Mucosa of descending colon (tissue), 3 donors: ENCODE measurements at places on chromosomes 13 and 19.

DNA sequence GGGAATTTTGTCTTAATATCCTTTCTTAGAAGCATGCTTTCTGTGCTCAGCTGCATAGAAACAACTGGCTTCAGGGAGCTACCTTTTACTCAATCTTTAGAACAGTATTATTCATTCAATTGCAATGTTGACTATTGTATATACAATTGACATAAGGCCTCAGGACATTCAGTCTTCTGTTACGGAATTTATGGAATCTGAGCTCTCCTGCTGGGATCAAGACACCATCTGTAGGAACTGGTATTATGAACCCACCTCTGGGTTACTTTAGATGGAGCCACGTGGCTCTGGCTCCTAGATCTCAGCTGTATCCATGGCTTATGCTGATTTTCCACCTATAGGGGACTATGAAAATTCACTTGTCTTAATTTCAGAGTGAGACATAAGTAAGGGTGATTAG lies 716.2 kb upstream of the GPC6 start:
- DNase-seq, result no peak

DNA sequence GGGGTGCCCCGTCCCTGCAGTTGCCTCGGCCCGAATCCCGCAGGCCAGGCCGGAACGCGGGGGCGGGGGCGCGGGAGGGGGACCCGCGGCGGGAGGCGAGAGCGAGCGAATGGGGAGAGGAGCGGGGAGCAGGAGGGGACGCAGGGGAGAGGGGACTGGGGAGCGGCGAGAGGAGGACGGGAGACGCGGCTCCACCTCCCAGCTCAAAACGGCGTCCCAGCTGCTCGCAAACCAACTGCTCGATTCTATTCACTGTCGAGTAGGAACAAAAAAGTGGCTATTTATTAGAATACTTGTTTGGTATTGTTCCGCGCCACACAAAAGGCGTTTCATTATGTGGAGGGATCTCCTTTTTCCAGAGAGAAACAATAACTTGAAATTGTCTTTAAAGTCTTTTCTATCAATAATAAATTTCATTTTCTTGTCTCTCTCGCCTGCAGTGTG lies 10.6 kb upstream of the SOX1 start:
- DNase-seq, result no peak

DNA sequence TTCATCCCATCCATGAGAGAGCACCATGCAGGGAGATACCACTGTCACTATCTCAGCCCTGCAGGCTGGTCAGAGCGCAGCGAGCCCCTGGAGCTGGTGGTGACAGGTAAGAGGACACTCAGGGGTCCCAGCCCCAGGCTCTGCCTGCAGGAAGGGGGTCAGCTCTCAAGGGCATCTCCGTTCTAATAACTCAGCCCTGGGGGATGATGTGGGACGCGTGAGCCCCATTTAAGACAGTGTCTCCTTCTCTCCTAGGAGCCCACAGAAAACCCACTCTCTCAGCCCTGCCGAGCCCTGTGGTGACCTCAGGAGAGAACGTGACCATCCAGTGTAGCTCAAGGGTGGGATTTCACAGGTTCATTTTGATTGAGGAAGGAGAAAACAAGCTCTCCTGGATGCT lies 15.5 kb upstream of the KIR3DL3 start:
- DNase-seq, result no peak

DNA sequence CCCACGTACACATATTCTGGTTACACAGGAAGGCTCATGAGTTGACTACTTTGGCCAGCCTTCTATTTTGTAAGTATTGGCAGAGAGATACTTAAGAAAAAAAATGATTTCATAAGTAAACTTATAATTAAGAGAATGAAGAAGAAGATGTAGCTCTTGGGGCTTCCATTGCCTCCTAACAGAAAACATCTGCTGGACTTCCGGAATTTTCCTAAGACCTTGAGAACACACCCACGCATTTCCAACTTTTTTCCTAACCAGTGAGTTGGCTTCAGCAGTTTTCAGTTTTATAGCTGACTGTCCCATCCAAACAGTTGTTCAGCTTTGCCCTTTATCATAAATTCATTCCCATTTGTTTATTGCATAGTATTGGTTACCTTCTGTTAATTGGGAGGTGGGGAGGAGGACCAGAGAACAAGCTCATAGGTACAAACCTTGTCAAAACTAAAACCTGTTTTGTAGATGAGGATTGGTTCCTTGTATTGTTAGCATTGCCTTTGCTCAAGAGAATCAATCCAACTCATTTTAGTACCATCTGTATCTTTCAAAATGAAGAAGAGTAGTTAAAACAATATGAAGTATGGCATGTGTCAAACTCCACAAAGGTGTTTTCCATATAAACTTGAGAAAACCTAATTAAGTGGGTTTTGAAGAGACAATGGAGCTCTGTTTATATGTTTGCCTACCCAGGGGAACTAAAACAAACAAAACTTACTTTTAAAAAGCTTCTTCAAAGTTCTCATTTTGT lies 93.9 kb downstream of the COL4A2 start:
- no peak for DNase-seq

- no peak for DNase-seq
These were observed 34.3 kb downstream of the ATP4B start for GRCh38 chr13:113623491-113624234.

DNA sequence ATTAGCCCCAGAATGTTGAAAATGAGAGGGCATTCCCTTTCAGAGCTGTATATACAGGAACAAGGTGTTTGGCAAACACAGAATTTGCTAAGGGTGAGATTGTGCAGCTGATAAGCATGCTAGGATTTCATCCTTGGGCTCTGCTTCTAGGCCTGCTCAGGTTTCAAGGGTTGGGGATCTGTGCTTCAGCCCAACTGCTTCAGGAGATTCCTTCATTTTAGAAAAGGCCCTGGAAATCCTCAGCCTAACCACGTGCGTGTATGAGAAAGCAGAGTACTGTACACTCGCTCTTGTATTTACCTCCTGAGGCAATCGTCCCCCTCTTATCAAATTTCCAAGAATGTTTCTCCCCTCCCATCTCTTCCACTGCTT lies 291.6 kb upstream of the ARGLU1 start:
- no peak for DNase-seq

DNA sequence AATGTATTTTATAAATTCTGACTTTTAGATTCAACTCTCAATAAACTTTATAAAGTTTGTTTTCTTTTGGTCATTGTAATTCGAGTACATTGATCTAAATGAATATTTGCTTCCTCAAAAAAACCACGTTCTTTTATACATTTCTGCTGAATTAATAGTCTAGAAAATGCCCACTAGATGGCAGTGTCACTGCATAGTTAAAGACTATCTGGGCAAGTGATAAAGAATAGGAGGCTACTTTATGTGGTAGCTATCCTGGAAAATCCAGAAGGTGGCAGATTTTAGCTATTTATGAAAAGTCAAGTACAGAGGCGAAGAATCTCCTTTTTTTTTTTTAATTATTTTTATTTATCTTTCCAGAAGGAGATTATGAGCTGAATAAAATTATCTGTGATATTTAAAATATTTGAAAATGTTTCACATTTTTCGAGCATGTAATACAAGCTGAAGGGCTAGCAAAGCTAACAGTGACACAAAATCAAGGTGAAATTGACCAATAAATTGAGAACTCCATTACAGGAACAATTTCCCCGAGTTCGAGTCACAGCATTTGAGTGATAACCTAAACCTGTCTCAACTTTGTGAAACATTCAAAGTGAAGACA lies 221.8 kb downstream of the OLFM4 start:
- no peak for DNase-seq

DNA sequence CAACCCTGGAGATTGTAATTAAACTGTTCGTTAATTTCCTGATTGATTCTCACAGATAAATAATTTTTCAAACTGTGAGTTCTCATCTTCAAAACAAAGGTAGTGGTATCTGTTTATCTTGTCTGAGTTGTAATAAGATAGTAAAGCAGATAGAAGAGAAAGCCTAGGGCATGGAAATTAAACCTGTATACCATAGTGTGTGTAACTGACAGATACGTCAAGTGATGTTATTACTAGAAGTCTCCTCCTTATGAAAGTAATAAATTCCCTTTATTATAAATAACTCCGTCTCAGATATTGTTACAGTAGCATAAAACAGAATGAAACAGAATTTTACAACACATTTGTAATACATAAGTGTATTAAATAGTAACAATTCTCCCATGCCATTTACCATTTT lies 1065.1 kb downstream of the SLITRK1 start:
- no peak for DNase-seq

GRCh38 chr19:1116726-1117581 lies 13.2 kb downstream of the GPX4 start:
- DNase-seq, result no peak

GRCh38 chr13:97142452-97142851 lies 79.7 kb upstream of the MBNL2 start:
- peak; percentile 78 for DNase-seq

GRCh38 chr13:39909634-39910033 lies 254.2 kb downstream of the COG6 start:
- no peak for DNase-seq

DNA sequence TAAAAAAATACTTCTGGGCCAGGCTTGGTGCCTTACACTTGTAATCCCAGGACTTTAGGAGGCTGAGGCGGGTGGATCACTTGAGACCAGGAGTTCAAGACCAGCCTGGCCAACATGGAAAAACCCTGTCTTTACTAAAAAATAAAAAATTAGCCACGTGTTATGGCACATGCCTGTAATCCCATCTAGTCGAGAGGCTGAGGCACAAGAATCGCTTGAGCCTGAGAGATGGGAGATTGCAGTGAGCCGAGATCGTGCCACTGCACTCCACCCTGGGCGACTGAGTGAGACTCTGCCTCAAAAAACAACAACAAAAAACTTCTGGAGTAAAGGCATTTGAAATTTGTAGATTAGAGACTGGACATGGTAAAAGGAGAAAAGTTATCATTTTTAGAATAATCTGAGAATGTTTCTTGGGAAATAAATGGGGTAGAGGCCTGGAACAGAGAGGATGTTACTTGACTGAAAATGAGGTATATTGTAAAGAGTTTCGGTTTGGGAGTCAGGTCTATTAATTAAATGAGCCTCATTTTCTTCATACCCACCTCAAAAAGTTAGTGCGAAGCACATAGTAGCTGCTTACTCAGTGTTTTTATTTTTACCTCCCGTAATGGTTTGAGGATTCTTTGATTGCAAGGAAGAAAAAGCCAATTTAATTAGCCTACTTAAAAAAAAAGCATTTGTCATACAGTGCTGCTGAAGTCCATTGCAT lies 2.6 kb downstream of the AKAP11 start:
- DNase-seq, result no peak

- no peak for DNase-seq
These were observed 449.2 kb downstream of the TSHZ3 start for GRCh38 chr19:30900051-30900450.

DNA sequence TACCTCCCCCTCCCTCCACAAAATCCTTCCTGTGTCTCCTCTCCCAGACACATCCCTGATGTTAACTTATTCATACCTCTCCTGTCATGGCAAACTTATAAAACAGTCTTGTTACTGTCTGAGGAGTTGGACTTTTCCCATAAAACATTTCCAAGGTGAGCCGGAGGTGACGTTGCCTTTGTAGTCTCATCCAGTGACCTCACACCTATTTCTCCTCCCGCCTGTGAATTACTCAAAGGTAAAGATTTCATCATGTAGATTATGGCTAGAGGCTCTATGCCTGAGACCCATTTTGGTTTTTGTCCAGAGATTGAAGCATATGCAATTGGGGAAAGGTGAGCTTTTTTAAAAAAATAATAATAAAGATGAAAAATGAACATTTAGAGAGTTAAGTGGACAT lies 529.0 kb downstream of the MYO16 start:
- DNase-seq, result no peak

- peak; percentile 55 for DNase-seq
These were observed 162.3 kb downstream of the KLF5 start for GRCh38 chr13:73220966-73221720.

DNA sequence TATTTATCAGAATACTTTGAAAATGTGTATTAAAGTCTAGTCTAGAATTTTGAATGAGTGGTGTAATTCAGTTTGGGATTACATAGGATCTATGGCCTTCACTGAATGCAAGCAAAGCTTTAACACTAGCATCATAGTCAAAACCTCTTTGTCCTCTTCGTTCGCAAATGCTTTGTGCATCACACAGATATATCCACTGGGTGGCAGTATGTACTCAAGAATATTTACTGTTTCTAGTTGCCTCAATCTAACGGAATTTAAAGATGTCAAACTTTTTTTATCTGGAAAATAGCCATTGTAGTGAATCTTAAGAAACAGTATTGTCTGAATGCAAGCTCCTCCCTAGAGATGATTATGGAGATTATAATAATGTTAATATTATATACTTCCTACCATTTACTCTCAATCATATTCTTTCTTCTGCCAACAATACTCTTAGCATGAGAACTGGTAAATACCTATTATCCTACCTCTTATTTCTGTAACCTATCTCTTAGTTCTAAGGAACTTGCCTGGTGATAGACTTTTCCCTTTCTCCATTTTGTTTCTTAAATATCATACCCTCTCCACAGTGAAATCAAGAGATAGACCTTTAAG lies 25.8 kb downstream of the LACC1 start:
- DNase-seq, result peak; percentile 67

DNA sequence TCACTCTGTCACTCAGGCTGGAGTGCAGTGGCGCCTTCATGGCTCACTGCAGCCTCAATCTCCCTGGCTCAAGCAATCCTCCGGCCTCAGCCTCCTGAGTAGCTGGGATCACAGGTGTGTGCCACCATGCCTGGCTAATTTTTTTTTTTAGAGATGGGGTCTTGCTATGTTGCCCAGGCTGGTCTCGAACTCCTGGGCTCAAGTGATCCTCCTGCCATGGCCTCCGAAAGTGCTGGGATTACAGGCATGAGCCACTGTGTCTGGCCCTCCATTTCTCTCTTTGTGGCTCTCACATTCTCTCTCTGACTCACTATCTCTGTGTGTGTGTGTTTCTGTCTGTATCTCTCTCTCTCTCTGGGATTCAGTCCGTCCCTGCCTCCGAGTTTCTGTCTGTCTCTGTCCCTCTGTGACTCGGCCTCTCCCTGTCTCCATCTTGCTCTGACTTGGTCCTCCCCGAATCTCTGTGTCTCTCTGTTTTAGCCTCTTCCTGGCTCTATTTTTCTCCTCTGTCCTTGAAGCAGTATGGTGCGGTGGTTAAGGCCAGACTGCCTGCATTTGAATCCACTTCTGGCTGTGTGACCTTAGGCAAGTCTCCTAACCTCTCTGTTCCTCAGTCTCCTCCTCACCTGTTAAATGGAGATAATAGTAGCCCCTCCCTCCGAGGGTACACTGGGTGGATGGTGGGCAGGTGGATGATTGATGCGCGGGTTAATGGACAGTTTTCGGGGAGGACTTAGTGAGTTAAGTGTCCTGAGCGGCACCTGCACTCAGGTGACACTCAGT lies 11.0 kb downstream of the MEIS3 start:
- no peak for DNase-seq

DNA sequence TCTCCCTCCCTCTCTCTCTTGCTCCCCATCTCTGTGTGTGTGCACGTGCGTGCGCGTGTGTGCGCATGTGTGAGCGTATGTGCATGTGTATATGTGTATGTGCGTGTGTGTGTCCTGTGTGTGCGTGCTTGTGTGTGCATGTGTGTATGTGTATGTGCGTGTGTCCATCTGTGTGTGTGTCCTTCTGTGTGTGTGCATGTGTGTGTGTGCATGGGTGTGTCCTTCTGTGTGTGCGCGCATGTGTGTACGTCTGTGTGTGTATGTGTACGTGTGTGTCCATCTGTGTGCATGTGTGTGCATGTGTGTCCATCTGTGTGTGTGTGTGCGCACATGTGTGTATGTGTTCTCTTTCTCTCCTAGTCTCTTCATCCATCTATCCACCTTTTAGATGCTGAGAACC lies 12.2 kb downstream of the SLC8A2 start:
- DNase-seq, result no peak

GRCh38 chr13:44323754-44324153 lies 49.9 kb upstream of the SERP2 start:
- no peak for DNase-seq

- peak; percentile 9 for DNase-seq
These were observed 37.8 kb downstream of the GATAD2A start for GRCh38 chr19:19443283-19443682.

GRCh38 chr13:54636231-54636630 lies 1607.6 kb downstream of the OLFM4 start:
- DNase-seq, result no peak
